Cerebellar cortex (tissue), 1 donor: ENCODE measurements at places on chromosomes 6 and 20.

DNA sequence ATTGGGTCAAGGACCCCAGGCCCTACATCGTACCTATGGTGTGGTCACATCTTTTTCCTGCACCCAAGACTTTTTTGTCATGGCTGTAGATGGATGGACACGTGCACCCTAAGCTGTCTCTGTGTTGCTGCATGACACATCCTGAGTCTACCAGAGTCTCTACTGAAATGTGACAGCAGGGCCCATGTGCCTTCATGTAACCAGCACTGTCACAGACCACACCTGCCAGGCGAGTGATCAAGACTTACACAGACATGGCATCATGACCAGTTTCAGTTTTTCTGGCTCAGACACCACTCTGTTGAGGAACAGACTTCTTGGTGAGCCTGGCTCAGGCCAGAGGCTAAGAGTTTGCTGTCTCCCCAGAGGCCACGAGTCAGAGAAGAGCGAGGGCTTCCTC is 7.6 kb downstream of the PRND start:
- DNase-seq, result no peak

DNA sequence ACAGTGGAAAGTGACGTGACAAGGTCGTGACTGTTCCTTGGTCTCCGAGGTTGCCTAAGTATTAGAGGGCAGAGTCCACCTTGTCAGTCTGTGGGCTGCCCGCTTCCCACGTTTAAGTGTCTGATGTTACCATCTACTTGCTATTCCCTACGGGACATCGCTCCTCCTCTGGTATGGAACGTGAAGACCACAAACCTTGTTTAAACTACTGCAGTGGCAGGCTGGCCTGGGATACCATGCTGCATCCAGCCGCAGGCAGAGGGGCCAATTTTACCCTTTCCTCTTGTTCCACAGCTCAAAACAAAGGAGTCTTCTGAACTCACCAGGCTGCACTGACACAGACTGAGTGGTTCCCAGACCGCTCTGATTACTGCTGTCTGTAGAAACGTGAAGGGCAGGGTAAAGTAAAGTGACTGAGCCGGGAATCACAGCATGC is 275.9 kb downstream of the FOXC1 start:
- DNase-seq, result no peak

DNA sequence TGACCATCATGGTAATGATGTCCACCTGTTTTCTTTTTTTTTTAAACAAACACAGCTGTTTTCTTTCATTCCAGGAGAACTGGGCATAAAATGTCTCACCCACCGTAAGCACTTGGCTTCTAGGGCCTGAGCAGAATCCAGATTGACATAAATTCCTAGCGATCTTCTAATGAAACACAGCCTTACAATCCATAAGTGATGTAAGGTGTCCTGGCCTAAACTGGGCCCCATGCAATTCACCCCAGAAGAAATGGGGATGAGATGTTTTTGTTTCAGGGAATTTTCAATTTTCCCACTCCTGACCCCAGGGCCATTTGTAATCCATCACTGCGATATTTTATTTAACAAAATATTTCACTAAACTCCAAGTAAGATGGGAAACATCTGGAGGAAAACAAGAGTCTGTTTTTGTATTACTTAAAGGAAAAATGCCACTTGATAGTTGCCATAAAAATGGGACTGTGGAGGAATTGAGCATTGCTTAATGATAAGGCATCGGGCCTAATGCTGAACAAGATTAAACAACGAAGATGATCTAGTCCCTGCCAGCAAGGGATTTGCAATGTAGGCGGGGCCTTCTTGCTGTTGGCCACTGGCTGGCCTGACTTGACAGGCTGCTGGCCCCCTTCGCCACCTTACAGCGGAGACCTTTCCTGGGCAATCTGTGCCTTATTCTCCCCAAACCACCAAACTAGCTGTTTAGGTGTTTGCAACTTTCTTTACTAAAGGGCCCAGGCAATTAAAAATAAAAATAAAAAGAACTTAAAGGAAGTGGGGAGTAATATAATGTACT is 183.7 kb downstream of the CD109 start:
- no peak for DNase-seq

DNA sequence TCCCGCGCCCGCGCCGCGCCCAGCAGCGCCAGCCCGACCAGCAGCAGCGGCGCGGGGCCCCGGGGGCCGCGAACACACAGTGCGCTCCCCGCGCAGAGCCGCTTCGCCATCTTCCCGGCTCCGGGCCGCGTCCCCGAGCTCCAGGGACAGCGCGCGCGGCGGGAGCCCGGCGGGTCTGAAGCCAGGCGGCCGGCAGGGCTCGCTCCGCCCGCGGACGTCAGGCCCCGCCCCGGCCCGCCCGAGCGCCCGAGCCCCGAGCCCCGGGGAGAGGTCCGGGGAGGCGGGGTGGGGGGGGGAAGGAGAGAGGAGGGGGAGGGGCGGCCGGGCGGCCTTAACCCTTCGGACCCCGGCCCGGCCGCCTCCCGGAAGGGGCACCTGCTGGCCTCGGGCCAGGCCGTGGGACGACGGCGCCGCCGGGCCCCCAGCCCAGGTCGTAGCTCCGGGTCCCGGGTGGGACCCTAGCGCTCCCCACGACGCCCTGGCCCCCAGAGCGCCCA is at the start of gene LAMA5:
Gene LAMA5, minus strand, starts transcription at position 177 of the 497 bp plus-strand sequence. Its CDS starts 67 bp downstream, at position 110.
- DNase-seq, result no peak

DNA sequence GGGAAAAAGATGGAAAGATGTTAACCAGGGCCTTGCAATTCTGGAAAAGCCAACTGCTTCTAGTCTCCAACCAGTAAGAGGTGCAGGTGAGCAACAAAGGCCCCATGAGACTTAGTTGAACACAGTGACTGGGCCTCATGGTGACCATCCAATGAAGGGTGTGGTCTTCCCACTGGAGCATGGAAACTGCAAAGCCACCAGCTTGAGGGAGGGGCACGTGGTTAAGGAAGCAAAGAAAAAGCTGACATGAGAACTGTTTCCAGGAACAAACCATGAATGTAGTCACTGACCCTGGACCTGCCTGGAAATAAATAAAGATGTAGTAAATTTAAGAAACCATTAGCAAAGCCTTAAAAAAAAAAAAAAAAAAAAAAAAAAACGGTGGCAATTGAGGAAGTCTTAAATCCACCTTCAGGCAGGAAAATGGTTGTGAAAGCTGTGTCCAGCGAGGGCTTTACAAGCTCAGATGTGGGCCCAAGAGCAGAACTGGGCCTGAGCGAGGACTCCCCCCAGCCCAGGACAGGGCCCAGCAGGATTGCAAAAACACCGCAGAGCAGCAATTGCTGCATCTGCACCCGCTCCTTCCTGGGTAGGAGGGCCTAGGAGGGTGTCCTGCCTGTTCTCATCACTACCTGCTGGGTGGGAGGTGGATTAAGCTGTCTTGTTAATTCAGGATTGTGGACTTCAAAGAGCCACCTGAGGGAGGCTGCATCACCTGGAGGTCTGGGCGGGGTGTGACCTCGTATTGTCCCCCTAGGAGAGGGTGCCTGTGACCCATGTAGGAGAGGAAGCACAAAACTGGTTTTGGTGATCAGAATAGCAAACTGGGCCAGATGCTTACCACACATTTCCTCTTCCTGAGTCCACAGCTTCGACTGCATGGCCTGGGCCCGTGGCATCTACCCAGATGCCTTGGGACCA is 10.3 kb downstream of the GFRA4 start:
- DNase-seq, result no peak

DNA sequence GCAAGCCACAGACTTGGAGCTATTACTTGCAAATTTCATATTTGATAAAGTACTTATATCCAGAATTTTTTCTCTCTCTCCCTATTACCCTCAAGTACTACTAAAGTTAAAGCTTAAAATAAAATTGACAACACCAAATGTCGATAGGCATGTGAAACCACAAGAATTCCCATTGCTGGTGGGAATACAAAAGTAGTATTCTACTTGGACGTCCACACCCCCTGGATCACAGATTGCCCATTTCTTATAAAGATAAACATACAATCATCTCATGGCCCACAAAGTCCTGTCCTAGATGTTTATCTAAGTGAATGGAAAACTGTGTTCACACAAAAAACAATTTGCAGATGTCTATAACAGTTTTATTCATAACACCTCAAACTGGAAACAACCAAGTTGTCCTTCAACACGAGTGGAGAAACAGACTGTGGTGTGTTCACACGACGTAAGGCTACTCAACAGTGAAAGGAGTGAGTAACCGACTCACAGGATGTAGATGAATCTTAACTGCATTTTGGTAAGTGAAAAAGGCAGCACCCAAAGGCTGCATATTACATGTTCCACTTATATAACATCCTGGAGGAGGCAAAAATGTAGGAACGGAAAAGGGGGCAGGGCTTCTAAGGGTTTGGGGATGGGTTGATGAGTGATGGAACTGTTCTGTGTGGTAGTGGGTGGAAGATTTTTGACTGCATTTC is 297.4 kb downstream of the THBS2 start:
- DNase-seq, result no peak

DNA sequence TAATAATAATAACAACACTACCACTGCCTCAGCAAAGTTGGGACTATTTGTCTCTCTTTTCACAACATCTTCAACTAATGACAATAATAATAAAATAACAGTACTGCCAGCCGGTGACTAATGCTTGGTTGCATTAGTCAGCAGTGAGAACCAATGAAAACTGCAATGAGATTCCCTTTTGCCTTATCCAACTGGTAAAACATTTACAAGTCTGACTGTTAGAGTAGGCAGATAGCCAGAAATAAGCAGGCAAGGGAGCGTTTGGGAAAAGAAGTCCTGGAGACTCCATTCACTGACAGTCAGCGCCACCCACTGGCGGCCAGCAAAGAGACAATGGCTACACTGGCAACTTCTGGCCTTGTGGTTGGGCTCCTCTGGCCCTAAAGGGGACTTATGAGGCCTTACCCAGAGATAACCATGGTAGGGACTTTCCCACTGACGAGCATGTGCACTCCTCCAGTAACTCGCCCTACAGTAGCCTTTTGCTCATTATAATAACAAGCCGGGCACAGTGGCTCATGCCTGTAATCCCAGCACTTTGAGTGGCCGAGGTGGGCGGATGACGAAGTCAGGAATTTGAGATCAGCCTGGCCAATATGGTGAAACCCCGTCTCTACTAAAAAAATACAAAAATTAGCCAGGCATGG is 3.4 kb upstream of the NSFL1C start:
- peak; percentile 67 for DNase-seq

DNA sequence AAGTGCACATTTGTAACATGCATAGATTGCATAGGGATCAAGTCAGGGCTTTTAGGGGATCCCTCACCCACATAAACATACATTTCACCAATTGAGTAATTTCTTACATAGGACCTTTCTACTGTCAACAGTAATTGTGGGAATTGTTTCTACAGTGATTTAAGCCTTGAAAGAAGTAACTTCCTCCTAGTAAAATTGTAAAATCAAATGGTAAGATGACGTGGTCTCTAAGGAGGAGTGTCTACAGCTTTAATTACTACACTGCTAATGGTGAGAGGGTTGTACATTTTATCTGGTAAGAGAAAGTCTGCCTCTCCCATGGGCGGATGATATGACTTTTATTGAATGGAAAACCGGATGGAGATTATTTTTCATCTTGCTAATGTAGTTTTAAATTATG is 98.0 kb downstream of the RPP40 start:
- DNase-seq, result no peak

GRCh38 chr6:36692861-36693702 is 4.5 kb upstream of the RAB44 start:
- DNase-seq, result peak; percentile 80

DNA sequence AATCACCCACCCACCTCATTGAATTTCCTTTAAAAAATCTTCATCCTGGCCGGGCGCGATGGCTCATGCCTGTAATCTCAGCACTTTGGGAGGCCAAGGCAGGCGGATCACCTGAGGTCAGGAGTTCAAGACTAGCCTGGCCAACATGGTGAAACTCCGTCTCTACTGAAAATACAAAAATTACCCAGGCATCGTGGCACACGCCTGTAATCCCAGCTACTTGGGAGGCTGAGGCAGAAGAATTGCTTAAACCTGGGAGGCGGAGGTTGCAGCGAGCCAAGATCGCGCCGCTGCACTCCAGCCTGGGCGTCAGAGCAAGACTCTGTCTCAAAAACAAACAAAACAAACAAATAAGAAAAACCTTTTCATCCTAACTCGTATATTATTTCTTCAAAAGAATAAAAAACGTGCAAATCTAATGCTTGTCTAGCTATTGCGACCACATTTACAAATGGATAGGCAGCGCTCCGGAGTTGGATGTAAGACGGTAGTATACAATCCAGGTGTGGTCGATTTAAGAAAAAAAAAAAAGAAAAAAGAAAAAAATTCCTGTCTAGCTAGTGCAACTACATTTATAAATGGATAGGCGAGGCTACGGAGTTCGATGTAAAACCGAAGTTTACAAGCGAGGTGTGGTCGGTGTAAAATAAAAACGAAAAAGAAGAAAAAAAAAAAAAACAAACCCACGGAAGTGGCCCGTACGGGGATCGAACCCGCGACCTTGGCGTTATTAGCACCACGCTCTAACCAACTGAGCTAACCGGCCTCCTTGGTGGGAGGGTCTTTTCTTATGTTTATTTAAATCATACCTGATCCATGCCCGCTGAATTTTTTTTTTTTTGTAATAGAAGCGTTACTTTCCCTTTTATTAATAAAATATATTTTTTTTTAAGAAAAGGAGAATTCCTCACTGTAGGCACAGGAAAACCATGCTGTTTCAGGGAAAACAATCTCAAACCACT is 70.7 kb upstream of the PRSS16 start:
- DNase-seq, result peak; percentile 69
